Head of caudate nucleus (tissue), 42 donors: ENCODE measurements at places on chromosomes 5 and 9.

GRCh38 chr5:14914623-14915260, 43.2 kb upstream of the ANKH start:
- DNase-seq = no peak

- no peak for DNase-seq
Measured at GRCh38 chr9:113221800-113222481, 597 bp downstream of the SLC31A1 start.

GRCh38 chr9:71895117-71895516, 15.9 kb downstream of the ABHD17B start:
- DNase-seq = no peak

- no peak for DNase-seq
Measured at GRCh38 chr9:16767366-16767765, 103.1 kb downstream of the BNC2 start.

GRCh38 chr5:153523211-153523610, 32.7 kb downstream of the GRIA1 start:
- DNase-seq = no peak

DNA sequence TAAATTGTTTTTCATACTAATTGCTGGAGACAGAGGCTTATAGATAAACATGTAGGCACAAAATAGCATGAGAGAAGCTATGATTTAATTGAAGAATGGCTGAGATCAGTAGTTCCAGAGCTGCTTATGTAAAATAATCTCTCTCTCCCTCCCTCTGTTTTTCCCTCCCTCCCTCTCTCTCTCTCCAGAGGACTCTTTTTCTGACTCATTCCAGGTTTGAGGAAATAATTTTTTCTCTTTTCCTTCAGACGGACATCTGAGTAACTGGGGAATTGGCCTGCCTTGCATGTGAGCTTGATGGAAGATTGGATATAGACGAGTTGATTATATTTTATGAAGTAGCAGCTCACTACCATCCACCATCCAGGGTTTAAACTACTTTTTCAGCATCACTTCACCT, 35.5 kb downstream of the KCTD16 start:
- DNase-seq = no peak

DNA sequence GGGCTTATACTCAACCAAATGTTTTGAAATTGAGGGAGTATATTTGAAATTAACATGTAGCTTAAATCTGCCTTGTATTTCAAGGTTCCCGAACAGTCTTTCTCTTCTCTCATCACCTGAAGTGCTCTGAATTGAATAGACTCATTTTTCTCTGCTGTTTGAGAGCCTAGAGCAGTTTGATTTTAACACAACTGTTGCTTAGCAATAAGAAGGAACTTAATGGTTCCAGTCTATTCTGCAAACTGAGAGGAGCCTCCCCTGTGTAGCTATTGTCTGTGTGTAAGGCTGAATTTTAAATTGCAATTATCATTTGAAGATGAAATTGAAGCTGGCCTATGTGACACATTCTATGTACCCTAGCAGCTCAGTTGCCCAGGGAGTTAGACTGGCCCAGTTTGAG, 87.1 kb upstream of the CKMT2 start:
- DNase-seq = no peak

GRCh38 chr9:136903041-136903554, 16.8 kb downstream of the TRAF2 start:
- no peak for DNase-seq

DNA sequence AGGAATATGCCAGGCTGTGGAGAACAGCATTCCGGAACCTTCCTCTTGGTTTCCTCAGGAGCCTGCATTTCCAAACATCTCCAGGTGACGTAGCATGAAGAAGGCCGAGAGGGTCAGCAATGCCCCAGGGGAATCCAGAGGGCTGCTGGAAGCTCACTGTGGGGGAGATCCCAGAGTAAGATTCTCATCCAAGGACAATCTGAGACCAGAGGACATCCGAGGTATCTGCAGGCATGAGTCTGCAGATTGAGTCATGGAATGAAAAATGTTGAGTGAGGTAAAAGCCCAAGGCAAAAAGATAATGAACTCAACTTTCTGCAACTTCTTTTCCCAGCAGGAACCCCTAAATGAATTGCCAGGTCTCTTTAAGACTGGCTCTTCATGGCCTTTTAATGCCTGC, 73.5 kb downstream of the KIF4B start:
- DNase-seq = no peak

DNA sequence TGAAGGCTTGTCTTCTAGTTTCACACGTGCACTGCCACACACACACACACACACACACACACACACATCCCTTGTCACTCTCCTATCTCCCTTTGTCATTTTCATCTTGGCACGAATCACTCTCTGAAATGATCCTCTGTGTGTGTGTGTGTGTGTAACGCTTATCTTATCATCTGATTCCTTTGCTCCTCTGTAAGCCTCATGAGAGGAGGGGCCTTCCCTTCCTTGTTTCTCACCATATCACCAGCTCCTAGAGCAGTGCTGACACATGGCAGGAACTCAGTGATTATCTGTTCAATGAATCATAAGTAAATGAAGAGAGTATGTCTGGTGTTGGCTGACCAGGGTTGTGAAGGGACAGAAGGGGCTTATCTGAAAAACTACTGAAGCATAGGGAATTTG, 53.3 kb downstream of the PDE4D start:
- DNase-seq = no peak

GRCh38 chr9:2493109-2493508, 128.5 kb upstream of the VLDLR start:
- no peak for DNase-seq

GRCh38 chr5:59525311-59525710, 368.2 kb downstream of the PDE4D start:
- DNase-seq = no peak

- DNase-seq = no peak
Measured at GRCh38 chr5:58450018-58450417, 9.9 kb downstream of the PLK2 start.

DNA sequence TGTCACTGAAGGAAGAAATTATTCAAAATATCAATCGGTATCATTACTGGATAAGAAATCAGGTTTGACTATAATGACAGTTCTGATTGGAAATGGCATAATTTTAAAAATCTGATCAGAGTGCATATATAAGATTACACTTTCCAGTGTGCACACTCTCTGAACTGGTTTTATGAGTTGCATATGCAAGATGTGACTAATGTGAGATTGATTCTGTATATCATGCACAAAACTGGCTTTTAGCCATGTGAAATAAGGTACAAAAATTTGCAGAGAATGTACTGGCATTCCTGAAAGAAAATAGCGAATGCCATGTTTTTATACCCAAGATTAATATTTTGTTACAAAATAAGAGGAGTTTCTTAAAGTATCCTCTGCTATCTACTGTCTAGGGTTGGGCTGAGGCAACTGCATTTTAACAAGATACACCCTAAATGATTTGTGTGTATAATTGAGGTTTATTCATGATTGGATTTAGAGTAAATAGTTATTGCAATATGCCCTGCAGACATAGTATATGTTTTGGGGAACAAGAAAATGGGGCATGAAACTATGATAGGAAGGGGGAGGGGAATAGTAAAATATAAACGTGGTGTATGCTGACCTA, 70.7 kb downstream of the LNPEP start:
- DNase-seq = no peak

DNA sequence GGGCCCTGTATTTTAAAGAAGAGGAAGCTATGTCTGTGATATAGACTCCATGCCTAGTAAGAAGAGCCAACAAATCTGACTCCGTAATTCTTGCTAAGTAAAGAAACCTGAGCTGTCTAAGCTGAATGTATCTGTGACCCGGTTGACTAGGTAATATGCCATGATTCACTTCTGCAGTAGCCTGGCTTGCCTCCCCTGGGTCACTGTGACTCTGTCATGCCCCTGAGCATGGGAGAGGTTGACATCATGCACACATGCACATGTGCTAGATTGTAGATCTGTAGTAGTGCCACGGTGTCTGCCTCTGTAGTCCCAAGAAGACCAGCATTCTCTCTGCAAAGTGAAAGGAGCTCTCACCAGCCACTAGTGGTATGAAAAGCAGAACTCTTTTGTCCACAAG, 9.1 kb downstream of the SLC22A5 start:
- no peak for DNase-seq

GRCh38 chr5:78661691-78662090, 13.1 kb upstream of the LHFPL2 start:
- no peak for DNase-seq

DNA sequence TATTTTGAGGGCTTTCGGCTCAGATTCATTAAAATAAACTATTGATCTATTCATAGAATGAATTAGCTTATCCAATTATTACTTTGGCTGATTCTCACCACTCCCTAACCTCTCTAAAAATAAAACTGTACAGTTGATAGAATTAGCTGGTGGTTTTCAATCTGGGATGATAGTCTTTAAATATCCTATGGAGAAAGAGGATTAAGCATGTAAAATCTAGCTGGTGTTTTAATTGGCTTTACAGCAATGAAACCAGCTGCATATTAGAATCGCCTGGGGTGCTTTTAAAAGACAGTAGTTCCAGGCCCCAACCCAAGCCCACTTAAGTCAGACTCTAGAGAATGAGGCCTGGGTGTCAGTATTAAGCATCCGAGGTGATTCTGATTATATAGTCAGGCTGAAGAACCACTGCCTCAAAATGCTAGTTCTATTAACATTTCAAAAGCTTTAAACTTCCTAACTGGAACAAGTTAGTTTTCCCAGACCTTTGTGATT, 95.1 kb downstream of the MAP1B start:
- no peak for DNase-seq

- no peak for DNase-seq
Measured at GRCh38 chr5:178213748-178214151, 9.4 kb downstream of the HNRNPAB start.
